ENCODE measurements at places on chromosomes 5 and 9. TPM values are rescaled to one million over a fixed set of nuclear protein-coding genes. Genes with fewer than 3 reads are reported as not detected.

Gene FYB1
- 33.9 TPM for total RNA-seq

Gene LTC4S
- total RNA-seq: 25.3 TPM

- H3K27me3 ChIP-seq: no peaks in the 10 kb centered on the region
- no peaks in the 10 kb centered on the region for H3K4me1 ChIP-seq
- peak; percentile 83 for DNase-seq
- H3K27ac ChIP-seq: no peak overlapping the region
- no peak overlapping the region for H3K4me3 ChIP-seq
Observed at GRCh38 chr9:87307848-87308247, 189.8 kb upstream of the DAPK1 start.

- H3K27ac ChIP-seq: no peak overlapping the region
- H3K27me3 ChIP-seq: no peaks in the 10 kb centered on the region
- no peaks in the 10 kb centered on the region for H3K4me1 ChIP-seq
- no peaks in the 10 kb centered on the region for H3K36me3 ChIP-seq
- no peak for DNase-seq
Observed at GRCh38 chr5:123690821-123691220, 178.8 kb downstream of the CSNK1G3 start.

DNA sequence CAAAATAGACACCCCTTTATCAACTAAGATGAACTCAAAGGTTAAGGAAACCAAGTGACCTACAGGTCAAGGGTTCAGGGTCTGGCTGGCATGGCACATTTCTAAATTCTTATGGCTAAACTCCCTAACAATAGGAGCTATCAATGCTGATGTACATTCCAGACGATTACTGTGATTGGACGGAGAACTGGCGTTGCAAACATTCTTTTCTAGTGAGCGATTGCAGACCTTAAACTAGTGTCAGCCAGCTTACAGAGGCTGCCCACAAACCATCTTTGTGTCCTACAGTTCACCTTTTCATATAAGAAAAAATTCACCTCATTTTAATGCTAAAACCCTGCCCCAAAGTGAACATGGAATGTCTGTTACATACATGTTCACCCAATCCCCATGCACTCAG is 382.9 kb downstream of the MAT2B start:
- H3K4me3 ChIP-seq: no peak overlapping the region
- no peak overlapping the region for H3K27ac ChIP-seq
- no peaks in the 10 kb centered on the region for H3K27me3 ChIP-seq

GRCh38 chr5:42377496-42377895 is 45.7 kb upstream of the GHR start:
- H3K27ac ChIP-seq: no peak overlapping the region
- no peaks in the 10 kb centered on the region for H3K27me3 ChIP-seq
- no peaks in the 10 kb centered on the region for H3K36me3 ChIP-seq
- no peaks in the 10 kb centered on the region for H3K4me1 ChIP-seq
- no peak for DNase-seq
- no peak overlapping the region for H3K4me3 ChIP-seq

DNA sequence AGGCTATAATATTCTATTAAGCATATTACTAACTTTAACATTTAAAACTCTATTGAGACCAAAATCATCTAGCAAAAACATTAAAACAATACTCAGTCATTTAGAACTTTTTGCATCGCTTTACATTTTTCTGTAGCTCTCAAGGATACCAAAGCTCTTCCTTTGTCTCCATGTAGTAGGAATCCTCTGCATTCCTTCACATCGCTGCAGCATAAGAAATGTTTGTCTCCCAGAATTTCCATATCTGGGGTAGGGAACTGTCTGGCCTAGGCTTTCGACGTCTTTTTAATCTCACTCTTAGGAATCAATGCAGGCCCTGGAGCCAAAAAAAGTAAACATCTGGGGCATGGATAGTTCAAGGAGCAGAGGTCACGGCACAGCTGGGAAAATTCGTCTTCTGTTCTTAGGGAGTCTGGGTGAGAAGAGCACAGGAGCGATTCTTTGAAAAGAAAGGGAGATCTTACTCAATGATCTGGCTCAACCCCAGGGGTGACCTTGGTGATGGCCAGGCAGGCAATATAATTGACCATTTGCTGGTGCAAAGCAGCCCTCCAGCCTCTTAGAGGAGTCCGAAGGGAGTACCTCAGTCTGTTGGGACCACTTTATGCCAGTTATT is 23.2 kb upstream of the RAI14 start:
- no peak overlapping the region for H3K27ac ChIP-seq
- DNase-seq: peak; percentile 27
- H3K36me3 ChIP-seq: no peaks in the 10 kb centered on the region
- no peaks in the 10 kb centered on the region for H3K4me1 ChIP-seq

- peaks cover 15% of the 10 kb centered on the region for H3K4me1 ChIP-seq
- no peaks in the 10 kb centered on the region for H3K36me3 ChIP-seq
- DNase-seq: no peak
- H3K27ac ChIP-seq: no peak overlapping the region
Observed at GRCh38 chr9:107890921-107891465, 401.4 kb upstream of the KLF4 start.
